Fibroblast of villous mesenchyme (primary cell): ENCODE measurements at places on chromosomes 12 and 14. TPM values are rescaled to one million over a fixed set of nuclear protein-coding genes. Genes with fewer than 3 reads are reported as not detected.

- DNase-seq = peak; percentile 42
These were observed 1.7 kb upstream of the CHPT1 start for GRCh38 chr12:101695706-101696105.

- no peak for DNase-seq
These were observed 24.5 kb downstream of the MDM2 start for GRCh38 chr12:68832504-68832867.

- DNase-seq = no peak
These were observed 32.0 kb downstream of the ITGA7 start for GRCh38 chr12:55675666-55676065.

GRCh38 chr12:49921936-49922335 is 18.2 kb upstream of the FAIM2 start:
- no peak for DNase-seq

- DNase-seq = no peak
These were observed 152.3 kb downstream of the DIO2 start for GRCh38 chr14:80059041-80059440.

GRCh38 chr12:24534622-24535021 is 414.3 kb downstream of the BCAT1 start:
- DNase-seq = no peak

DNA sequence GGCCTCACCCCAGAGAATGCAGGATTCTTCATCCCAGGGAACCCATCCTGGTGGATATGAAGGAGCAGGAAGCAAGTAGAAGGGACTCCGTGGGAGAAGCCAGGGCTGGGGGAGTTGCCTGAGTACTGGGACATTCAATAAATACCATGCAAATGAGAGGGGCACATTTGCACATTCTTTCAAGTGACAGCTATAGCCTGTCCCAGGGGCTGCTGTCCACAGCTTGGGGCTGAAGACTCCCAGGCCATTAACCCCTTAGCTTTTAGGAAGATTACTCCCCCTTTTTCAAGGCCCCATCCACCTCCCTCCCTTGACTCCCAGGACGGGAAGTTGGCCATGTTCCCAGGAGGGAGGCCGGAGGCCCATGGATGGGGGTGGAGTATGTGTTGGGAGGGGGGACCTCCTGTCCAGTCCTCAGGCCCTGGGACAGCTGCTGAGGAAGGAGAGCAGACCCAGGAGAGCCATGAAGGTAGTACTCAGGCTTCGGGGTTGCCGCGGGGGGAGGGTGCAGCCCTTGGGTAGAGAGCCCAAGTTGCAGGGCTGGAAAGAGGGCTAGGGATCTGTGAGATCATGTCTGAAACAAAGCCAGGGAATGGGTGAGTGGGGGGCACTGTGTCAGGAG is 974 bp upstream of the TNS2 start:
- DNase-seq = peak; percentile 83

- DNase-seq = no peak
These were observed 31.9 kb upstream of the COCH start for GRCh38 chr14:30842431-30842830.

GRCh38 chr14:35829449-35829848 is 3.3 kb downstream of the BRMS1L start:
- DNase-seq = no peak

- DNase-seq = no peak
These were observed 103.6 kb downstream of the NTF3 start for GRCh38 chr12:5535541-5535940.

- DNase-seq = no peak
These were observed 15.4 kb downstream of the TRAFD1 start for GRCh38 chr12:112140728-112141127.

DNA sequence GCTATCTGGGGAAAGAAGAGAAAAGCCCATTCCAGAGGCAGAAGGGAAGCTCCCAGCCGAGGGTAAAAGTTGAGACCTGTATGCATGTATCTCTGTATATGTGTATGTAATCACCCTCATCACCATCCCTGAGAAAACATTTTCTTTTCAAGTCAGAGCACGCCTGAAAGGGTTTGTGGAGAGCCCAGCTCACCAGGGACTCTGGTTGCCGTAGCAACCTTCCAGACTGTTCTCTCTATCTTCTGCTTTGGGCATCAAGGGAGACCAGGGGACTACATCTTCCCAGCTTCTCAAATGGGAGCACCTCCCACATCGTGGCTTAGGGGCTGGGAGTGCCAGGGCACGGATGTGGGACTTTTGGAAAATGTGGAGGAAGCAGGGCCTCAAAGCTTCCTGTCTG is 93.5 kb downstream of the GALNT8 start:
- no peak for DNase-seq

DNA sequence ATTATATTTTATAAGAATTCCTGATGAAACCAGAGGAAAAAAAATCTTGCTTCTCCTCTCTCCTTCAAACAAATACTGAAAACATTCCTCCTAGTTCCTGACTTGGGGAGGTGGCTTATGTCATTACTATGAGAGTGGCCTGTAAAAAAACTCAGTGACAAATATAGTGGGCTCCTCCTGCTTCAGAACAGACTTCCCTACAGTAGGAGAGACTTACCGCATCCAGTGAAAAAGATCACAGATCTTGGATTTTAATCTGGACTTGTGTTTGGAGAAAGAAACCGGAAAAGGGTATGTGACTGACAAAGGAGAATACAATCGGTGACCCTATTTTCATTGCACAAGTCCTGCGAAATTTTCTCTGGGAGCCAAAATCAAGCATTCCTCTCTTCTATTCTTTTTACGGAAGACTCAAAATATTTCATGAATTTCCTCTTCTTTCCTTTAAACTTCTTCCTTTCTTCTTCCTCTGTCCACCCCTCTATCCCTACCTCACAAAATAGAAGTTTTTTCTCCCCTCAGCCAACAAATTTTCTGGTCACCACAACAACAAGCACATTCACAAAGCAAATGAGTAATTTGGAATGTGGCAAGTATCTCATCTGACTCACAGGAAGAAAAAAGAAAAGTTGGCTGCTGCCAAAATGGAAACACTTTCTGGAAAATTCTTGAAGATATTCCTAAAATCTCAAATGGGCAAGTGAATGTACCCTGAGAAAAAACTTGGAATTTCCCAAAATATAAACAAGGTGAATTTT is 185.1 kb upstream of the CDKN3 start:
- peak; percentile 61 for DNase-seq

GRCh38 chr12:13961971-13962370 is 19.4 kb downstream of the GRIN2B start:
- no peak for DNase-seq

- DNase-seq = no peak
These were observed 197.1 kb downstream of the MED13L start for GRCh38 chr12:116080415-116080814.

DNA sequence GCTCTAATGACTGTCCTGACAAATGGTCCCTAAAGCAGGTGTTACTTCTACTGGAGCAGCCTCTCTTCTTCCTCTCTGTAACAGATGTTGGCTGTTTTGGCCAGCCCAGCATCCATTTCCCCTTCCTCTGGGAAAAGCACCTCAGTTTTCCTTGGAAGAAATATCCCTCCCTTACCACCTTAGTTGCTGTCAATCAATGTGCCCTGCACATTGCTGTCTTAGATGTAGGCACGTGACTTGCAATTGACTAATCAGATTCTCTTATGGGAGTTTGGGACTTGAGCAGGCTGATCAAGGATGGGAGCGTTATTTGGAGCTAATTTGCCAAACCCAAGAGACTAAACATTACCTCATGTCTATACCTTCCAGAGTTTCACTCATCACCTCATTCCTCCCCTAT is 12.0 kb upstream of the TMED2 start:
- no peak for DNase-seq

- DNase-seq = no peak
These were observed 90.3 kb upstream of the EGLN3 start for GRCh38 chr14:34041220-34041619.

GRCh38 chr12:101885912-101886561 is 8.7 kb downstream of the DRAM1 start:
- no peak for DNase-seq

GRCh38 chr12:103600967-103601728 is 14.1 kb downstream of the STAB2 start:
- DNase-seq = no peak

DNA sequence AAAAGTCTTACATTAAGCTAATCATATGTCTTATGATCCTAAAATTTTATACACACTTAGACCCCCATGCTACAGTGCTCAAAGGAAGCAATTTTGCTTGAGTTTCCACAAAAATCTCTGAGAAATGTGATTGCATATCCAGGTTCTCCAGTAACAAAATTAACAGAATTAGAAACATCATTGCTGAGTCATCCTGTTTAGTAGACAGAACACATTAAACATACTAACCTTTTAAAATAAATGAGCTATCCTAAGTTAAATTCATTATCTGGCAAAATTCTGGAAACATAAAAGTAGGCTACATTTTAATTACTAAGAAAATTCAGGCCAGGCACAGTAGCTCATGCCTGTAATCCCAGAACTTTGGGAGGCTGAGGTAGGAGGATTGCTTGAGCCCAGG is 94.7 kb downstream of the DENND5B start:
- DNase-seq = peak; percentile 36

DNA sequence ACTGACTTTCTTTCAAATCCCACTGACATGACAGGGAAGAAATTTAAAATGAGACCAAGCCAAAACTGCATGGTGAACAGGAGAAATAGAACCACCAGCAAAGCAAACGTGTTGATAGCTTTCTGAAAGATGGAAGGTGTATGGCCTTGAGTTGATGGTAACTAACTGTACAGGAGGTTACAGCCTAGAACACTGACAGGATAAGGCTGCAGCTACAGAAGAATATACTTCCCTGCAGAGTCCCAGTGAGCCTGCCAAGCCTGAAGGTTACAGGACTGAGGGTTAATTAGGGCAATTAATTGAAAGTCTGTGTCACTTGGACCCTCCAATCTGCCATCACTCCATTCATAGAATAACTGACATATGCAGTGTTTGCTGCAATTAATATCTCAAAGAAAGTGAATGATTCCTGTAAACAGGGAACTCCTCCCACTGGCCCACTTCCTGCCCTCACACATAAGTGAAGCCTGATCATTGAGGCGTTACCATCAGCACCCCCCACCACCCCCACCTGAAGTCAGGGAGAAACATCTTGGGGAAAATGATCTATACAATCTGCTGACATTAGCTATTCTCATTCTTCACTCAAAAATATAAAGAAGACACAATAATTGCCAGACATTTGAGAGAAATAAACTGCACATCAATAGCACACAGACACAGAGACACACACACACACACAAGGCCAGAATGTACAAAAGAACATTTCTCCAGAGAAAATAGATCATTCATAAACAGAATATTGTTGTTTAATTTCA is 73.4 kb downstream of the GTF2A1 start:
- DNase-seq = no peak

GRCh38 chr14:59199614-59200013 is 11.1 kb downstream of the DAAM1 start:
- DNase-seq = no peak

DNA sequence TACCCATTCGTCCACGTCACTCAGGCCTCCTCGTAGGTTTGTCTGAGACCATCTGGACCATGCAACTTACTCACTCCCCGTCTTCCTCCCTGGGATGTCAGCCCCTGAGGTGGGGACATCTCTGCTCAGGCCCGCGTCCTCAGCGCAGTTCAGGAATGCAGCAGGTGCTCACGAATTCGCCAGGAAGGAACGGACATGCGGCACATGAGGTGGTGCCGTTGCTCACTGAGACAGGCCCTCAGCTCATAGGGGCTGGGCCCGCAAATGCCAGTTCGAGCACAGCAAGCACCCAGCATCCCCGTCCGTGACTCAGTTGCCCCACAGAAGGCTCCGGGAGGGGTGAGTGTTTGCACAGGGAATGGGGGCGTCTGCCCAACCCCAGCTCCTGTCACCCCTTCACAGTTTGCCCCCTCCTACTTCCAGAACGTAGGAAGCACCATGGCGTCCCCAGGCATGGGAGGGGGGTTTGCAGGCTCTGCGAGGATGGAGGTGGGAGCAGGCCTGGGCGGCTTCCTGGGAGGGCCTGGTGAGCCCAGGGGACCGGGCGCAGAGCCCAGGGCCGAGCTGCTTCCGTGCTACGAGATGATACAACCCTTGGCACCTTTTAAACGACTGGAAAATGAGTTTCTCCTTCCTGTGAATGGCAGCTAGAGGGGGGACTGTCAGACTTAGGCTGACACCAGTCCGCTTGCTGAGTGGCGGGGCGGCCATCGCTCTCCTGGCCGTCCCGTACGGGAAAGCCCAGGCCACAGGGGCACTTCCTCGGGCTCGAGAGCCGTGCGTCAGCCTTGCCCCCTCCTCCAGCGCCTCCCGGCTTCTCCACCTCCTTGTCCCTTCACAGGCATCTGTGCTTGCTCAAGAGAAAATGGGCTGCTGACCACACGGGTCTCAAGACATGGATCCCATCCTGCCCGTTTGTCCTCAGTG is 6.9 kb downstream of the GALNT9 start:
- peak; percentile 10 for DNase-seq

DNA sequence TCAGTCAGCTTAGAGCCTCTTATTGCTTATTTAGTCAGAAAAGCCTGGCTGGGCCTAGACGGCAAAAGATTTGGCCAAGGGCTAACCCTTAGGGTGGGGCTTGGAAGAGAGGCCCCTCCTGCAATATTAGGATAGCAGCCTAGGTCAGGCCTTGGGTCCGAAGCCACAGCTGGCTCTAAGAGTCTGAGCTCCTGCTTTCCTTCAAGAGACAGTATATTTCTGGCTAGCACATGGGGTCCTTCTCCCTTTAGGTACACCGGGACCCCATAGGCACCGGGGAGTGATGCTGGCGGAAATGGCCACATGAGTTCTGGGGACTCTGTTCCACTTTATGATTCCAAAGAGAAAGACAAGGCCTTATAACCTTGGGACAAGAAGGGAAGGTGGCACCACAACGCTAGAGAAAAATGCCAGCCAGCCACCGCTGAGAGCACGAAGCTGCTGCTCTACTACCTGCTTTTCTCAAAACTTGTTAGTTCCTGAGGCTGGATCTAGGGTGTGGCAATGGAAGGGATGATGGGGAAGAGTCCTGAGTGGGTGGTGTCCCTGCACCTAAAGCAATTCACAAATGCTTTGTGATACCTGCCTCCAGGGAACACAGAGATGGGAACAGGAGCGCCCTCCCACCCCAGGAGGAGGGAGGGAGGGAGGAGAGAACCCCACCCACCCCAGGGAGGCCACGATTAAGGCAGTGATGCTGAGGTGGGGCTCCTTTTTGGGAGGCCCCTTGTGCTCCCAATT is 3.1 kb upstream of the AVIL start:
- DNase-seq = no peak

- DNase-seq = no peak
These were observed 3.5 kb downstream of the DEGS2 start for GRCh38 chr14:100155756-100156616.

GRCh38 chr12:129579879-129580278 is 323.9 kb downstream of the TMEM132D start:
- DNase-seq = no peak

Gene OR11H12
- not detected in 2 replicates for total RNA-seq

Gene TC2N
- 0.97 and 1.3 TPM in 2 replicates for total RNA-seq

Gene PLCZ1
- not detected in 2 replicates for total RNA-seq

Gene VSX2
- not detected in 2 replicates for total RNA-seq

Gene CLEC4C
- not detected in 2 replicates for total RNA-seq

Gene NELL2
- total RNA-seq = 0.86 TPM in 1 of 2 replicates, not detected in the other

Gene AQP6
- not detected in 2 replicates for total RNA-seq

Gene OASL
- total RNA-seq = under 0.01 TPM in 2 replicates

Gene GLT8D2
- 51.4 and 55.1 TPM in 2 replicates for total RNA-seq

Gene SLCO1B1
- total RNA-seq = not detected in 2 replicates

Gene CATSPERB
- total RNA-seq = under 0.01 TPM in 1 of 2 replicates, not detected in the other

Gene PPP1R36
- total RNA-seq = 0.97 and 3.5 TPM in 2 replicates

Gene TMPRSS12
- total RNA-seq = under 0.01 TPM in 1 of 2 replicates, not detected in the other

Gene SCAF11
- 114 and 186 TPM in 2 replicates for total RNA-seq

Gene WDR89
- total RNA-seq = 6.8 and 13.0 TPM in 2 replicates

Gene STX2
- total RNA-seq = 41.9 and 58.3 TPM in 2 replicates

Gene CEBPE
- total RNA-seq = not detected in 2 replicates

Gene LBHD2
- total RNA-seq = not detected in 2 replicates
